Activated CD8-positive, alpha-beta memory T cell treated with anti-CD3 and anti-CD28 coated beads for 1 hour (primary cell): ENCODE measurements at places on chromosomes 5 and 9.

- no peak for DNase-seq
These were observed 216.3 kb downstream of the ISL1 start for GRCh38 chr5:51599587-51599986.

- DNase-seq, result no peak
These were observed 65.8 kb downstream of the ERAP1 start for GRCh38 chr5:96741891-96742309.

- no peak for DNase-seq
These were observed 136.3 kb downstream of the ASTN2 start for GRCh38 chr9:117278471-117279035.

- DNase-seq, result no peak
These were observed 396.9 kb downstream of the PDE4D start for GRCh38 chr5:59496524-59497134.
